ENCODE measurements at places on chromosomes 6 and 20.

GRCh38 chr6:56328728-56329090, 81.3 kb upstream of the COL21A1 start:
- no peak for DNase-seq

GRCh38 chr6:39209360-39209811, 19.9 kb downstream of the KCNK5 start:
- DNase-seq, result no peak

- no peak for DNase-seq
Observed at GRCh38 chr6:160238278-160238711, 20.3 kb downstream of the SLC22A2 start.

DNA sequence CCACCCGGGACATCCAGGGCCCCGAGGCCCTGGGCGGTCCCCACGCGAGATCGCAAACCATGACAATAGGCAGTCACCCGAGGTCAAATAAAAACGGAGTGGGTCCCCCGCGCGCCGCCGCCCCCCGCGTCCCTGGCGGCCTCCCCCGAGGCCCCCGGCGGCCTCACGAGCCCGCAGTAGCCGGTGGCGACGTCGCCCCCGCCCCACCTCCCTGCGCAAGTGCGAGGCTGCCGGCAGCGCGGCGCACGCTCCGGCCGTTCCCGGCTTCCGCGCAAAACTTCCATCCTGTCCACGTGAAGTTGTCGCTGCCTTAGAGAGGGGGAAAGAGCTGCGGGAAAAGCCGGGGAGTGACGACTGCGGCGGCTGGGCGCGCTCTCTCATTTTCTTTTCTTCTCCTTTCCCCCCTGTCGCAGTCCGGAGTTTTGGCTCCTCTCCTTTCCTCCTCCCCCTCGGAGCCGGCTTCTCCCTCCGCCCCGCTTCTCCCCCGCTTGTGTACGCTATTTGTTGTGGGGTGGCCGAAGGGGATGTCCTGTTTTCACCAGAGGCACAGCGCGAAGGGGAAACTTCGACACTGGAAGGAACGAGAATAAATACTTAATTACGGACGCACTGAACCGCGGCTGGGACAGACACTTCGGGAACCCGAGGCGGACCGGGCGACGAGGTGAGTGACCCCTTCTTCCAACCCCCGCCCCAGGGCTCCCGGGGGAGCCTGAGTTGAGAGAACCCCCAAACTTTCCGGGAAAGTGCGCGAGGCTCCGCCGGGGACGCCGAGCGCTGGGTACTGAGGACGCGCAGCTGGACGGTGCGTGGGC, at the start of gene EYA4:
TSS of gene EYA4 (plus strand) at position 272 of the 815 bp plus-strand sequence. CDS start 33,424 bp downstream, outside the sequence.
- DNase-seq, result no peak

DNA sequence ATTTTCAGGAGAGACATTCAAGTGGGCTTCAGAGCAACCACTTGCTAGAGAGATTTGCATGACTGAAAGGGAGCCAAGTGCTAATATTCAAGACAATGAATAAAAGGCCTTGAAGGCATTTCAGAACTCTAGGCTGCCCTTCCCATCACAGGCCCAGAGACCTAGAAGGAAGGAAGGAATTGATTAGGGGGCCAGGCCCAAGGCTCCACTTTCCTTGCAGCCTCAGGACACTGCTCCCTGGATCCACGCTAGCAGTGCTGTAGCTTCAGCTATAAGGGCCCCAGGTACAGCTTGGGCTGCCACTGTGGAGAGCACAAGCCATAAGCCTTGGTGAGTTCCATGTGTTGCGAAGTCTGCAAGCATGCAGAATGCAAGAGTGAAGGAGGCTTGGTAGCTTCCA, 731.9 kb upstream of the FLRT3 start:
- DNase-seq, result no peak

- DNase-seq, result no peak
Observed at GRCh38 chr6:8157839-8158238, 55.5 kb upstream of the EEF1E1 start.

DNA sequence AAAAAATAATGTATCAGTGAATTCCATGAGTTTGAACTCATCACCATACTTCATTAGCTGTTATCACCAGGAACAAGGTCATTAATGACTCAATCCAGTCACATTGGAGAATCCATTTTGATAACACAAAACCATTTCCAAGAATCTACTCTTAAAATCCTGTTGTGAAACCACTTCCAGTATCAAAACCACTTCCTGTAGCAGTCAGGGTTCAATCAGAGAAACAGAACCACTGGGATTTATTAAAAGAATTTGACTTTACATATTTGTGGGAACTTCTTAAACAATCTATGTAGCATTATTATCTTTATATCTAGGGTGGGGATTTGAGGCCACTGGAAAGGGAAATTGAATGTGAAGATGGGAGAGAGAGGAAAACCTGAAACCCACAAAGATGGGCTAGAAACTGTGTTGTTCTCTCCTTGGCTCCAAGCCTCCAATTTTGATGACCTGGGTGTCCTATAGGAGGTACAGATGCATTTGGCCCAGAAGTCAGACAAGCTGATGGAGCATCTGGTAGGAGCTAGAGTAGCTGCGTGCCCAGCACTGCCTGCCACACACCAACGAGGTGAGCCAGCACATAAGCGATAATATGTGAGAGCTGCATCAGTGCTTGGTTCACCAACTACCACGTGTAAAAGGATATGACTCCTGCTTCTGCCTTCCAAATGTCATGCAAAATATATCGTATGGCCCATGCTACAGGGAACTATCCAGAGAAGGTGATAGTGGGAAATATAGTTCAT, 117.0 kb downstream of the TMEM200A start:
- DNase-seq, result no peak

GRCh38 chr20:47202733-47203667, 153.5 kb downstream of the ZMYND8 start:
- DNase-seq, result no peak

DNA sequence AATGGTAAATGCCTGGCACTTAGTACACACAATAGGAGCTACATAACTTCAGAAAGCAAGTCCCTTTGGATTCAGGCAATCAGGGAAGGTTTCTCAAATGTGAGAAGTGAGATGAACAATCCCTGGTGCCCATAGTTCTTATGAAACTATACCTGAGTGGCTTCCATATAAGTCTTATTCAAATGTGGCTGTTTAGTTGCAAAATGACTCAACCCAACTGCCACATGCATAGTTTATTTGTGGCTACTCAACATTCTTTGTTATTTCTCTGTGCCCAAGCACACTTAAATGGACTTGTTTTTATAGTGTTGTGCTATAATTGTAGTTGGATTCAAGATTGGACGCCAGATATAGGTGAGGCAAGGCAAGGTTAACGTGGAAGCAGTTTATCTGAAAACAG, 93.7 kb upstream of the ATXN1 start:
- no peak for DNase-seq

DNA sequence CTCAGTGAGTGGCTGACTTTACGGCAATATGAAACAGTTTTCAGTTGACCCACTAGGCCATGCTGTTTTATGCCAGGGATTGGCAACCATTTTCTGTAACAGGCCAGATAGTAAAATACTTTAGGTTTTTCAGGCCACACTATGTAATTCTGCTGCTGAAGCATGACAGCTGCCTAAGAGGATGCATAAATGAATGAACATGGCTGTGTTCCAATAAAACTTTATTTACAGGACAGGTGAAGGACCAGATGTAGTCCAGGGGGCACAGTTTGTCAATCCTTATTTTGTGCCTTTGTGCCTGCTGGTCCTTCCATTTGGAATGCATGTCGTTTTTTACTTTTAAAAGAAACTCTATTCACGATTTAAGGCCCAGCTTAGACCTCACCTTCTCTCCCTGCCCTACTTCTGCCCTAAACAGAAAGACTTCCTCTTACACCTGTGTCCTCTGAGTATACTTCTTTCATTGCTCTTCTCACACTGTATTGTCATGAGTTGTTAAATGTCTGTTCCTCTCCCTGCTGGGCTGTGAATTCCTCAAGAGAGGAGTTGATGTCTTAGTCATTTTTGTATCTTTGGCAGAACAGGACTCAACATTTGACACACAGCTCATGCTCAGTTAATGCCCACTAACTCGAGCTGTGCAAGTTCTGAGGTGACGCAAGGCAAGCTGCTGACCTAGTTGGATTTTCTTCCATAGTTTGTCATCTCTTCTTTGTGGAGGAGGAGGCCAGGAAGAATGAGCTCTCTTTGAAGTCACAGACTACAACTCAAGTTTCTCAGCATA, 90.1 kb upstream of the MAP7 start:
- DNase-seq, result no peak

GRCh38 chr6:144415014-144415413, 129.9 kb downstream of the UTRN start:
- no peak for DNase-seq

GRCh38 chr6:37971266-37971665, 151.7 kb downstream of the ZFAND3 start:
- DNase-seq, result no peak

DNA sequence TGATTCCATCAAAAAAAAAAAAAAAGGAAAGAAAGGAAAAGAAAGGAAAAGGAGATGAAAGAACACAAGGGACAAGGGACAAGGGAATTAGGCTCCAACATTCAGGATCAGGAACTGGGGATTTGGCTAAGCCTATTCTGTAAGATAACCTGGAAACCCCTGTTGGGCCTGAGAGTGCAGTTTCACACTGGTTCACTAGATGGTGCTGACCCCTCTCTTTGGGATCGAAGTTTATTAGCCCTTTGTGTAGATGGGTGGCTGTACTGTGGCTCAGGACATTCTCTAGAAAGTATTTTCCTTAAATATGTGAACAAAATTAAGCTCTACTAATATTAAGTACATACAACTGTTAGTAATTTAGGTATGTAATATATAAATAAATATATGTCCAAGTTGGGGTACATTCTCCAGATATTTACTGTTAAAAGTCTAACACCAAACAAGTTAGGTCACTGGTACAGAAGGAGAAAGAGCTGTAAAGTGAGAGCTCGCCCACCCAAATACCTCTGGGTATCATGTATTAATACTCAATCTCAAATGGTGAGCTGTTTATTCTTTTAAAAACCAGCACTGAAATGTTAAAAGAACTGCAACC, 6.3 kb downstream of the OR2A4 start:
- no peak for DNase-seq

DNA sequence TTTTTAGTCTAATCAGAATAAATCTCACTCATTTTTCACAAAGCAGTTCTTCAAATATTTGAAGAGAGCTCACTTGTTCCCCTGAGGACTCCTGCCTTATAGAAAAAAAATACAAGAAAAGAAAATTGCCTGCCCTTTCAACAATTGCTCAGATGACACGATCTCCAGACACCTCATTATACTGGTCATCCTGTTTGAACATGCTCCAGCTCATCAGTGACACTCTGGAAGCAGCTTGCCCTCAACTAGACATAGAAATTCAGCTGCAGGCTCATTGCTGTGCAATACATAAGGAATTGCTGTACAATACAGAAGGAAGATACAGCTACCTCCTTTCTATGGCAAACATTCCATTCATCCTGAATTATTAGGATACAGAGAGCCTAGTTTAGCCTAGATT, 73.1 kb downstream of the OPN5 start:
- no peak for DNase-seq

DNA sequence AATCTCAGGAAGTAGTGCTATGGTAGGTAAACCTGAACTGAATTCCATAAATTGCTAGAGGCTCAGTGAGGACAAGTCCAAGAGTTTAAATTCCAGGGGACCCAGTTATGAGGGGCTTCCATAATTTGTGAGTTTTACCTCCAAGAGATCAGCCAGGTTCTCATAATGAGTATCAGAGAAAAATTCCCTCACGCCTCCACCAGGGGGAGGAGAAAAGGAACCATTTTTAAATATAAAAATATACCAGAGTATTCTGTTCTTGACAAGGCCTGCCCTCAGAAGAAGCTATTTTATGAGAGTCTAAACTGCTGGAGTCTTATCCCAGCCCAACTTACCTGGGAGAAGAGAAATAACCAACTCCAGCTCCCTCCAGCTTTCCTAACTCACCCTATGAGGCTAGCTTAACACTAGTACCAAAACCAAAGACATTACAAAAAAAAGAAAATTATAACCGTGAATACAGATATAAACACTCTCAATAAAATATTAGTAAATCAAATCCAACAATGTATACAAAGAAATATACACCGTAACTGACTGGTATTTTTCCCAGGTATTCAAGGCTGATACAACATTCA, 158.7 kb downstream of the TFAP2A start:
- no peak for DNase-seq

GRCh38 chr20:9632991-9633390, 118.6 kb downstream of the LAMP5 start:
- DNase-seq, result no peak

- no peak for DNase-seq
Observed at GRCh38 chr6:31086788-31087440, 25.5 kb downstream of the C6orf15 start.
